ENCODE measurements at places on chromosomes 4 and X.

DNA sequence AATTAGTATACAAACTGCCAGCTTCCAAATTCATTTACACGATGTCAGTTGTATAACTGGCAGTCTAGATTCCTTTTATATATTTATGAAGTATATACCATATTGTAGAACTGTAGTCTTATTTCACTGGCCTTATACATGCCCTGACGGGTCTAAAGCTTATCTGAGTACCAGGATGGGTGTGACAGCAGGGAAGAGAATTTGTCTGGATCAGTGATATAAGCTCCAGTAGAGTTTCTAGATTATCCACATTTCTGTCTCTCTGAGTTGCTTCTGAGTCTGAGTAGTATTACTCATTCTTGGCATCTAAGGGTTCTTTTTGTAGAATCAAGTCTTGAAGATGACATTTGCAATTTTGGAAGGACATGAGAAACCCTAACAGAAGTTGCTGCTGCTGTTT, 101.3 kb downstream of the RPA4 start:
- no peaks in the 10 kb centered on the region for H3K4me1 ChIP-seq
- H3K4me3 ChIP-seq: no peak overlapping the region
- no peaks in the 10 kb centered on the region for H3K36me3 ChIP-seq
- no peaks in the 10 kb centered on the region for H3K27me3 ChIP-seq

DNA sequence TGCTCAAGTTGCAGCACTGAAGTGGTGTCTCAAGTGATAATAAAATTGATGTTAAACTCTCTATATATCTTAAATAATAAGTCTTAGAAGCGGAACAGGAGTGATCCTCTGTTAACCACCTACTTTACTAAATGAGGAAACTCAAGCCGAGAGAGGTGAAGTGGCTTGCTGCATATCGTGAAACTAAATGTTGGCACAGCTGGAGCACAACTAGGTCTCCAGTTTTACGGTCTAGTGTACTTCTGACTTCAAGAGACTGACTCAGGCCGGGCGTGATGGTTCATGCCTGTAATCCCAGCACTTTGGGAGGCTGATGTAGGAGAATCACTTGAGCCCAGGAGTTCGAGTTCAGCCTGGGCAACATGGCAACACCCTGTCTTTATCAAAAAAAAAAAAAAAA, 35.5 kb upstream of the PLS3 start:
- H3K27me3 ChIP-seq: no peaks in the 10 kb centered on the region
- H3K36me3 ChIP-seq: no peaks in the 10 kb centered on the region
- H3K27ac ChIP-seq: no peak overlapping the region
- H3K4me1 ChIP-seq: no peaks in the 10 kb centered on the region
- DNase-seq: no peak

- no peak overlapping the region for H3K27ac ChIP-seq
- H3K4me1 ChIP-seq: no peaks in the 10 kb centered on the region
- H3K4me3 ChIP-seq: no peak overlapping the region
- H3K27me3 ChIP-seq: no peaks in the 10 kb centered on the region
- DNase-seq: no peak
Observed at GRCh38 chr4:160423879-160424451, 1321.1 kb downstream of the RAPGEF2 start.

- no peaks in the 10 kb centered on the region for H3K36me3 ChIP-seq
- no peaks in the 10 kb centered on the region for H3K4me1 ChIP-seq
- no peaks in the 10 kb centered on the region for H3K27me3 ChIP-seq
- H3K27ac ChIP-seq: no peak overlapping the region
- H3K4me3 ChIP-seq: no peak overlapping the region
- DNase-seq: no peak
Observed at GRCh38 chr4:106048250-106048971, 153.1 kb downstream of the NPNT start.

GRCh38 chr4:78578674-78579425, 27.3 kb downstream of the ANXA3 start:
- no peaks in the 10 kb centered on the region for H3K27me3 ChIP-seq
- no peaks in the 10 kb centered on the region for H3K36me3 ChIP-seq
- H3K4me3 ChIP-seq: no peak overlapping the region
- H3K27ac ChIP-seq: no peak overlapping the region

- no peak for DNase-seq
- H3K27me3 ChIP-seq: no peaks in the 10 kb centered on the region
- H3K4me1 ChIP-seq: no peaks in the 10 kb centered on the region
- no peak overlapping the region for H3K27ac ChIP-seq
- H3K4me3 ChIP-seq: no peak overlapping the region
Observed at GRCh38 chr4:42523066-42523718, 125.9 kb downstream of the SHISA3 start.

DNA sequence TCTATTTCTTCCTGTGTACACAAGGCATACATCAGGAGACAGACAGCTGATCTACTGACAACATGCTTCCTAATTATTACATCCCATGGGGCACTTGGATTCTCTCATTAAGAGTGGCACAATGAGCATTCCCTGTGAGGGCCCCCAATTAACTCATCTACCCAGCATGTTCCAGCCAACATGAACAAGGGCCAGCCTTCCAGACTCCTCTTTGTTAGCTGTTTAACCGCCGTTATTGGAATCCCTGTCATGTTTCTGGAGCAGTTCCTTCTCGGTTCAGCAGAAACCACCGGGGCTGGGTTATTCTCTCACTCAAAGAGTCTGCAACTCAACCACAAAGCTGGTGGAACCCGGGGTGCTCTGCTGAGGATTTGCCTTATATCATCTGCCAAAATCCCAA, 9.9 kb upstream of the GPM6B start:
- no peak overlapping the region for H3K27ac ChIP-seq
- no peaks in the 10 kb centered on the region for H3K36me3 ChIP-seq
- no peak overlapping the region for H3K4me3 ChIP-seq
- no peaks in the 10 kb centered on the region for H3K4me1 ChIP-seq

DNA sequence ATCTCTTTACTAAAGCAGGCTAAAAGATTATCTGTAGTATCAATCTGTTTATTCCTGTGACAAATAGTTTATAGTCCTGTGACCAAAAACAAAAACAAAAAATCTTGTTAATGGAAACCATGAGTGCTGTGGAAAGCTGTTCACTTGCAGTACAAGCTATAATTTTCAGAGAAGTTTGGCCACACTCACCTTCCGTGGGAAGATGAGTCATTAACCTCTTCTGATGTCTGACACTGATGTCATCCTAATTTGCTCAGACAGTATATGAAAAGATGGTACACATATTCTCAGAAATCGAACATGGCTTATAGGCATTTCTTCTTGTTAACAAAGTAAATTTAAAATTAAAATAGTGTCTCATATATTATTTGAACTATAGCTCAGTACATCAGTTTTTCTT, 19.9 kb upstream of the ENPP6 start:
- DNase-seq: no peak
- H3K27me3 ChIP-seq: no peaks in the 10 kb centered on the region
- no peaks in the 10 kb centered on the region for H3K4me1 ChIP-seq
- H3K27ac ChIP-seq: no peak overlapping the region
- H3K36me3 ChIP-seq: no peaks in the 10 kb centered on the region

GRCh38 chr4:169971456-169972015, 54.7 kb downstream of the MFAP3L start:
- H3K4me1 ChIP-seq: no peaks in the 10 kb centered on the region
- no peak overlapping the region for H3K4me3 ChIP-seq
- H3K27ac ChIP-seq: no peak overlapping the region

GRCh38 chr4:87532907-87533306, 3.7 kb upstream of the SPARCL1 start:
- H3K36me3 ChIP-seq: no peaks in the 10 kb centered on the region
- no peak overlapping the region for H3K4me3 ChIP-seq
- no peaks in the 10 kb centered on the region for H3K27me3 ChIP-seq
- H3K27ac ChIP-seq: peak overlapping the region; percentile 95
- H3K4me1 ChIP-seq: peaks cover 24% of the 10 kb centered on the region

DNA sequence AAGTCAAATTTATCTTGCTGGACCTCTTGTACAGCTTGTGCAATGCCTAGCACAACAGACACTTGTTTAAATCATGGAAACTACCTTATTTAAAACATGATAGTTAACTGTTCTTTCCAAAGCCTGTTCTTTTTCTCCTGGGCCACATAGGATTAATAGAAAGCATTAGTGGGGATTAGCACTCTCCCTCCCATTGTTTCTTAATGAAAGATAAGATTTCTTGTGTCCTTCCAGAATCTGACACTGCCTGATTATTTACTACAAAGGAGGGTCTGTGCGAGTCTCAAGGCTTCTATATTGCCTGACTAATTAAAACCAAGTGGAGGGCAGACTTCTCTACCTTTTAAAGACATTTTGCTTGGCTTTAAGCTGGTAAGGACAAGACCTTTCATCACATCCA, 8.5 kb upstream of the ELMOD2 start:
- no peak overlapping the region for H3K4me3 ChIP-seq
- H3K36me3 ChIP-seq: no peaks in the 10 kb centered on the region
- no peak overlapping the region for H3K27ac ChIP-seq

GRCh38 chr4:51866835-51867234, 23.9 kb downstream of the DCUN1D4 start:
- no peak overlapping the region for H3K4me3 ChIP-seq
- H3K27me3 ChIP-seq: no peaks in the 10 kb centered on the region
- DNase-seq: no peak
- peaks cover 39% of the 10 kb centered on the region for H3K36me3 ChIP-seq
- H3K27ac ChIP-seq: no peak overlapping the region

- H3K27me3 ChIP-seq: no peaks in the 10 kb centered on the region
- H3K36me3 ChIP-seq: no peaks in the 10 kb centered on the region
- DNase-seq: no peak
Observed at GRCh38 chr4:17283251-17283650, 228.6 kb downstream of the QDPR start.

DNA sequence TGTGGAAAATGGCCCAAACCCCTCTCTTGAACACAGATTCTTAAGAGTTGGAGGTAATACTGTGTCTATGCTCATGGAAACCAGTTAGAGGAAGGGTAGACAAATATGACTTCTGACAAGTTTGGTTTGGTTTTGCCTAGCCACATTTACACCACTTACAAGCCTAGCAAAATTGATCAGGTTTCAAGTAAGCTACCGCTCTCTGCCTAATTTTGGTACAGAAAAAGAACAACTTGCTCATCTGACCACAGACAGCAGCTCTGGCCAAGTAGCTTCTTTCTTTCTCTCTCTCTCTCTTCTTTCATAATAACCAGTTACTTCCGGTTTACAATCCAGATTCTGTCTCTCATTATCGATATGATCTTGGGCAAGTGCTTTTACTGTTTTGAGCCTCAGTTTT, 260.0 kb downstream of the GLUD2 start:
- no peak for DNase-seq
- H3K4me3 ChIP-seq: no peak overlapping the region
- no peak overlapping the region for H3K27ac ChIP-seq
- no peaks in the 10 kb centered on the region for H3K36me3 ChIP-seq
- no peaks in the 10 kb centered on the region for H3K4me1 ChIP-seq

DNA sequence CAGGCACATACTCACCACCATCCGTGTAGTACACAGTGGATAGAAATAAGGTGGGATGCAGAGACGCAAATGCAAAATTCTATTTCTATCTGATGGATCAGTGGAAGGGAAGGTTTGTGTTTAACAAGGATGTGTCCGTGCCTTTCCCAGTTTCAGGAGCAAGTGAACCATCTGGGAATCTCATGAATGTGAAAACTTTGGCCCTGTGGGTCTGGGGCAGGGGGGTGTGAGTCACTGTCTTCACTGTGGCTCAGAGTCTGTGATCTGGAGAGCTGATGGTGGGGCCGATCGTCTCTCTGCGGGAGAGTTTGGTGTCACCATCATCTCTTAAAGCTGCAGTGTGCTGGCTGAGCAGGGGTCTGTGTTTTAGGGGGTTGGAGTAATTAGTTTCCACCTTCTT, 179.3 kb upstream of the STS start:
- no peaks in the 10 kb centered on the region for H3K4me1 ChIP-seq
- no peak overlapping the region for H3K4me3 ChIP-seq
- H3K27ac ChIP-seq: no peak overlapping the region
- no peaks in the 10 kb centered on the region for H3K36me3 ChIP-seq
- no peak for DNase-seq

- H3K27ac ChIP-seq: no peak overlapping the region
- DNase-seq: no peak
- H3K36me3 ChIP-seq: no peaks in the 10 kb centered on the region
Observed at GRCh38 chr4:108060686-108061321, 71.1 kb downstream of the HADH start.

DNA sequence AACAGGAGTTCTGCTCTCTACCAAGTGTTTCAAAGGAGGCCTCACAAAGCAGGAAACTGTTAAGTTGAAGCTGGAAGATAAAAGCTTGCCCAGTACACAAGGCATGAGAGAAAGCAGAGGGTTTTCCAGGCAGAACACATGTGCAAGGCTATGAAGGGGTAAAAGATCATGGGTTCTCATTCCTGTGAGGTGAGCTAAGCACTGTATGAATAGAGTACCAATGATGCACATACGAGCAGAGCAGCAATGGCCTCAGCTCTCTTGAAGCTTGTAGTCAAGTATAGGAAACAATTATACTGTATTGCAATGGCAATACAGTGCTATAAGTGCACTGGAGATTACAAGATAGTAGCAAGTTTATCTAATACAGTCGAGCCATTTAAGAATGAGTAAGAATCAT, 18.0 kb downstream of the TTC29 start:
- no peak for DNase-seq
- H3K27me3 ChIP-seq: no peaks in the 10 kb centered on the region
- no peaks in the 10 kb centered on the region for H3K36me3 ChIP-seq
- no peak overlapping the region for H3K27ac ChIP-seq
- H3K4me1 ChIP-seq: no peaks in the 10 kb centered on the region

Data from vagina (tissue), 2 donors.